NCI-H2107 (cell line): ENCODE measurements at places on chromosomes 7 and 10.

GRCh38 chr7:17830206-17830605 is 110.1 kb downstream of the SNX13 start:
- no peak for DNase-seq

GRCh38 chr10:129933456-129934092 is 30.5 kb downstream of the EBF3 start:
- DNase-seq, result no peak

- DNase-seq, result peak; percentile 49
Measured at GRCh38 chr7:24477398-24478136, 95.7 kb upstream of the PALS2 start.

DNA sequence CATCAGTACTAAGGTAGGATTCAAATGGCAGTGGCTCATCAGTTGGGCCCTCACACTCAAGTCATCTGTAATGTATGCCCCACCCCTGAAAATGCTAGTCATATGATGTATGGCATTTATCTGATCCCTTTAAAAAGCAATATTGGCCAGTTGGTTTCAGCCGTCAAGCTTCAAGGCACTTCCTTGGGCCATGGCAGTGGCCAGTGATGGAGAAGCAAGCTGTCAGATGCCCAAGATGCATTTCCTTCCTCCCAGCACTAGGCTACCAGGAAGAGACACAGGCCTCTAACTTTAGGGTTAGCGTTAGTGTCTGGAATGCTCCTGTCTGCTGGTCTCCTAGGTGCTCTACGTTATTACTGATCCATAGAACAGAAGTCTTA is 64.1 kb downstream of the PIK3AP1 start:
- DNase-seq, result no peak

DNA sequence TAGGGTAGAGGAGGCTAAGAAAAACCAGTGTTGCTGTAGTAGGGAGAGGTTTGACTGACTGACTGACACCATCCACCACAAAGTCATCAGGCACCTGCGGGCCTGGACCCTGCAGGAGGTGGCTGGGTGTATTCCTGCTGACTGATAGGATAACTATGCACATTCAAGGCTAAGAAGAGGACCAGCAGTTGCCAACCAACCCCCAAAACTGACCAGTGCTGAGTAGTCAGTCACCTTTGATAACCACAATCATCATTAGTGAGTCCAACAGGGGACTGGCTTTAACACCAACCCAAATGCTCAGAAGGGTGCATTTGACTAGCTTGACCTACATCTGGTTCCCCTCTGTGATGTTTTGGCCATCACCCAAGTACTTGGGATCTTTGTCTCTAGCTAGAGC is 30.5 kb downstream of the PLXNA4 start:
- no peak for DNase-seq

DNA sequence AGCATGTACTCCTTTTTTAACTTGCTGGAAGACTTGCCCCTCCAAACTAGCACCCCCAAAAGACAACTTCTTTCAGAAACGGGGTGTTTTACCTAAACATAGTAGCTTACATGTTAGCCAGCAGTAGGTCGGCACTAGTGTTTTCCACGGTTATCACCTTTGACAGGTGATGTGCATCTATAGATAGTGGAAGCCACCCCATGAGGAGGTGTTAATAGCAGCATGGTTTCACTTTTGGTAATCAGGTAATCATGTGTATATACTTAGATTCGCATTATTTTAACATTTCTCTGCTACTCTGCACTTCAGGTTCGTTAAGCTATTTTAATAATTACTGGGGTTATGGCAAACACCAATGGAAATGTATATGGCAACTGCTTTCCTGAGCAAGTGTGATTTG is 17.6 kb downstream of the SRI start:
- no peak for DNase-seq

DNA sequence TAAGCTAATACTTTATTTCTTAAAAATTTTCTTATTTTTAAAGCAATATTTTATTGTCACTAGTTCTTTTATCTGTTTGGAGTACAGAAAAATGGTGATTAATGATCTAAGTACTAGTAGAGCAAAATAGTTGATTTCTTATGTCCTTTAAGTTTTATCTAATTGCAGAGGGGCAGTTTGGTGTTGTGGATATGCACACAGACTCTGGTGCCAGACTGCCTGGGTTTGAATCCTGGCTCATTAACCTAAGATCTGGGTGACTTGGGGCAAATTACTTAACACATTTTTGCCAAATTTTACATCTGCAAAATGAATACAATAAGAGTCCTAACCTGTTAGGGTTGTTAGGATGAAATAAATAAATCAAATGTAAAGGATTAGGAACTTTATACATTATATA is 10.7 kb upstream of the PRPS1L1 start:
- DNase-seq, result no peak

GRCh38 chr7:38360776-38361175 is 87.3 kb upstream of the TARP start:
- DNase-seq, result no peak

DNA sequence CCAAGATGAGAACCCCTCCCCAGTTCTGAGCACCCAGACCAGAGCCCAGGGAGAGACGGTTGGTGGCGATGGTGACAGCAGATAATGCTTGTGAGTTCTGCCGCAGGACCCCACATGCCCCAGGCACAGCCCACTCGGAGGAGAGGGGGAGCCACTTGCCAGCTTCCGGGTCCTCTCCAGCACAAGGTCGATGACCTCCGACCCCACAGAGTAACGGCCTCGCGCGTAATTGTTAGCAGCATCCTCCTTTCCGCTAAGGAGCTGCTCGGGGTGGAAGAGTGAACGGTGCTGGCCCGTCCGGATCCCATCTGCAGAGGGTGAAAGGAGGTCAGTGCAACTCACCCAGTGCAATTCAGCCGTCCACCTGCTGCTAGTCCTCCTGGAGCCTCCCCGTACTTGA is 9.5 kb downstream of the TUBAL3 start:
- DNase-seq, result no peak

- DNase-seq, result no peak
Measured at GRCh38 chr10:65805993-65806392, 1119.8 kb upstream of the LRRTM3 start.

DNA sequence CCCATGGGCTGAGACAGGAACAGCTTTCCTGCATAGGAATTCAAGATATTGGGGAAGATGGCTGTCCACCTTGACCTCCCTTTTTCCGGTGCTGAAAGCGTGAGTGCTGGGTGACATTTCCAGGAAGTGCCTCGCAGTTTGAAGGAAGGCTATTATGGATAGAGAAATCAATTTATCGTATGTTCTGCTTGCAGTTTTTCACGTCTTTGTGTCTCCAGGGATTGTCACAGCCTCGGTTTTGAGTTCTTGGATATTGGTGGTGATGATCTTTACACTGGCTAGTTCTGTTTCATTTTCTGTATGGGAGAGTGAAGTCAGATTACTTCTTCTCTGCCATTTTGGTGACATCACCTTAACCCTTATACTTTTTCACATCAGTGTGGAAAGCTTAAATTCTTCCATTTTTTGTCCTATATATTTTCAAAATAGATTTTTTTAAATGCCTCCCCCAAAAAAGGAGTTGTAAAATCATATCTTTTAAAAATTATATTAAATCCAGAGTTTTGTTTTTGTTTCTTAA is 102.5 kb upstream of the APBB1IP start:
- no peak for DNase-seq

GRCh38 chr7:134720091-134720935 is 59.1 kb upstream of the CALD1 start:
- DNase-seq, result no peak

DNA sequence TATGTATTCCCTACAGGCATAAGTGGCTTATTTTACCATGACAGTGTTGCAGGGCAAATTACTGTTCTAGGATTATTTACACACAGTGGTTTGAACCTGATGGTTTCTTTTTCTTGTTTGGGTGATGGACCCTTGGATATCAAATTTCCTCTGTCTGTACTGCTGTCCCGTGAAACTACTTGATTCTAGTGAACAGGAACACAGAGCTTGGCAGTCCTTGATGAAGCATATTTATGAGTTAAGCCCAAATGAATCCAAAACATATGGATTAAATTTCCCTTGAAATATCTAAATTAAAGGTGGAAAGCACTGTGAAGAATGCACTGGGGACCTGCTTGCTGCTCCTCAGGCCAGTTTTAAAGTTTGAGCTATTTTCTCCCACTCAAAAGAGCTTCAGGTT is 635.3 kb downstream of the INHBA start:
- no peak for DNase-seq
